ENCODE measurements at places on chromosomes 2 and 18.

DNA sequence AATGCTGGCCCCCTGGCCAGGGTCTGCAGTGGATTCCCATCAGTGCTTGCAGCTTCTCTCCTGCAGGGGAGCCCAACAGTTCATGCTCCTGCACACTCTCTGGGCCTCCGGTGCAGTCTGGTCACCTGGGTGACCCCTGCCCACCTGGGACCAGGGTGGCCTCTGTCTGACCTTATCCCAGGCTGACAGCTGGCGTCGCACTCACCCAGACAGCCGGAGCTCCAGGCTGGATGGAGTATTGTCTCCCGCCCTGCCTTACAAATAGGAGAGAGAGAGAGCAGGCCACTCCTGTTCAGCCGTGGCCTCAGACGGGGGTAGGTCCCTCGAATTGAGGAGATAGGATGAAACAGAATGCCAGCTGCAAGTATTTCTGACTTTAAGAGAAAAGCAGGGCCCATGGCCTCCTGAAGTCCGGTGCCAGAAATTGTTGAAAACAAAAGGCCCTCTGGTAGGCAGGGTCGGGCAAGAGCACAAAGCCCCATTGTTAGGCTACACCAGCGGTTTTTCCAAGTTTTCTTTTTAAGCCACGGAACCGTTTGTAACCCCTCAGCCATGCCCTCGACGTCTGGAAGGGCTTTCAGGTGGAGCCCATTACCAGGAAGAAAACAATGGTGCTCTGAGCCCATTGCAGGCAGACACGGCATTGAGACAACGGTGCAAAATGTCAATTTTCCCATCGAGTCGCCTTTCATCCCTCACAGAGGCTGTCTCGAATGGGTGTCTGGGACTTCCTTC is 258.4 kb downstream of the BCL11A start:
- DNase-seq: no peak

DNA sequence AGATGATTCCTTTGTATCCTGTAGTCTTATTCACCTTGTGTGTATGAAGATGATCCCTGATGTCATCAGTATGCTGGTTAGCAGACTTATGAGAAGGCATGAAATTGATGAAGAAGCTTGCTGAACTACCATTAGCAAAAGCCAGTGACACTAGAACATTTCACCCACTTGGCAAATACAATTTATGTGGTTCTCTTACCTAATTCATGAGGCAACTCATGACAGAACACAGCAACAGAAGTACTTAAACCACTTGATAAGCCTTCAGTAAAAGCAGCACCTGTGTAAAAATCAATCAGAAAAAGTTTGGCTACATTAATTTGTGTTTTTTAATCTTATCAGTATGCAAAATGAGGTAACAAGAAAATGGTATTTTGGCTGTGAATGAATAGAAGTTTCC is 16.8 kb downstream of the SLC39A6 start:
- no peak for DNase-seq

DNA sequence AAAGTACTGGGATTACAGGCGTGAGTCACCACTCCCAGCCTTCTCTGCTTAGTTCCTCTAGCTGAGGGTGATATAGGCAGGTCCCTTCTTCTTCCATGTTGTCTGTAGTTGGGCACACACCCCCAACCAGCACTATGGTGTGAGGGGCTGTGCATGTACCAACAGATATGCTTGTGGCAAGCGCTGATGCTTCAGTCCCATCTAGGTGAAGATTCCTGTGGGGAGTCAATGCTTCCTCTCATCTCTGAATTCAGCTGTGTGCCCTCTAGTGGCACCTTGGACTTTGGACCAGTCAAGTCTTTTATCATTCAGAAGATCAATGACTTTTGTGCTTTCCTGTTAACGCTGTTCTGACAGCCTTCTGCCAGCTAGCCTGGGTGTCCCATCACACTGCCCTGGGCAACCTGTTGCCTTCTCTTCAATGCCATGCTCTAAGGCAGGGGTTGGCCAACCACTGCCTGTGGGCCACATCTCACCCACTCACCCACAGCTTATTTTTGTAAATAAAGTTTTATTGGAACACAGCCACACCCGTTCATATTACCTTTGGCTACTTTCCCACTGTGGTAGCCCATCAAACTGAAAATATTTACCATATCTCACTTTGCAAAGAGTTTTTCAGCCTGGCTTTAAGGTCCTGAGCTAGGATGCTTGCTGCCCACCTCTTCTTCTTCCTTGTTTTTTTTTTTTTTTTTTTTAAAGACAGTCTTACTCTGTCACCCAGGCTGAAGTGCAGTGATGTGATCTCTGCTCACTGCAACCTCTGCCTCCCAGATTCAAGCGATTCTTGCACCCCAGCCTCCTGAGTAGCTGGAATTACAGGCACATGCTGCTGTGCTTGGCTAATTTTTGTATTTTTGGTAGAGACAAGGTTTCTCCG is 51.0 kb downstream of the NPAS2 start:
- DNase-seq: no peak

- no peak for DNase-seq
Observed at GRCh38 chr2:96602330-96602823, 35.7 kb downstream of the KANSL3 start.

GRCh38 chr2:232490221-232491138 is 2.8 kb upstream of the ECEL1 start:
- no peak for DNase-seq

- no peak for DNase-seq
Observed at GRCh38 chr18:6901286-6901926, 171.9 kb downstream of the ARHGAP28 start.

GRCh38 chr2:67215214-67216055 is 181.7 kb upstream of the ETAA1 start:
- peak; percentile 11 for DNase-seq

DNA sequence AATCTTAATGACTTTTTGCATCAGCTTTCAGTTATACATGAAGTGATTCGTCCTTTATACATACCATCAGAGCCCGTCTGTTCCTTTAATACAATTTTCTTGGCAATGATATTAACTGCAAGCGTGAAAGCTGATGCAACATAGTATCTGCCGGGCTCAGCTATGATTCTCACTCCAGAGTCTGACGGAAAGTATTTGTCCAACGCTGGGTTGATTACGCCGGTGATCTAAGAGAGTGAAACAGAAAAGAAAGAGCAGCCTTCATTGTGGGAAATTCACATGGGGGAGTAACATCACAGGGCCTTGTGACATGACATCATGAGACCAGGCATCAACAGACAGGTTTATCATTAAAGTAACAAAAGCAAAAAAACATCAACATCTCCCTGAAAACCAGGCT is 6.2 kb downstream of the ODC1 start:
- no peak for DNase-seq

GRCh38 chr2:185502351-185502750 is 236.3 kb upstream of the FSIP2 start:
- DNase-seq: no peak

DNA sequence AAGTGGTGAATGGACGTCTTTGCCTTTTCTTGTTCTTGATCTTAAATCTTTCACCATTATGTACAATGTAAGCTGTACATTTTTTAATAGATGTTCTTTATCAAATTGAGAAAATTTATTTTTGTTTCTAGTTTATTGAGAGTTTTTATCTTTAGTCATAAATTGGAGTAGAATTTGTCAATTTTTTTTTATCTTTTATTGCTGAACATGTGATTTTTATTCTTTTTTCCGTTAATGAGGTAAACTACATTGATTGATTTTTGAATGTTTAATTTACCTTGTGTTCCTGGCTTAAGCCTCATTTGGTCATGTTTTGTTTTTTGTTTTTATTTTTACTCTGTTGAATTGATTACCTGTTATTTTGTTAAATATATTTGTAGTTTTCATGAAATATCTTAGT is 19.7 kb downstream of the KIAA1328 start:
- DNase-seq: no peak

DNA sequence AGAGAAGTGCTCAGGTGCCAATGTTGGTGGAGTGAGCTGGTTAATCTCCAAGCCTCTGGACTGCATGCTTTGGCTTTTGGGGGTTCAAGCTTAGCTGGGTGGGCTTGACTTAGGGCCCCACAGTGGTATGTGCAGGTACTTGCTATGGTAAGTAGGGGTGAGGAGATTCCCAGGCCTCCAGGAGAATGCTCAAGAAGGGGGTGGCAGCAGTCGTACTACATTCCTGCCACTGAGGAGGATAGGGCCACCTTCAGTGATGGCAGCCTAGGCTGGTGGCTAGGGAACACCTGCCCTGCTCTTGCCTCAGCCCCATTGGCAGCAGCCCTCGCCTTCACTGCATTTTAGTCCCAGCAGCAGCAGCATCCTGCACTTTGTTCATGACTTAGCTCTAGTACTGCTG is 55.6 kb upstream of the MYL1 start:
- DNase-seq: no peak

GRCh38 chr2:120958623-120959366 is 223.1 kb downstream of the GLI2 start:
- DNase-seq: no peak

- DNase-seq: no peak
Observed at GRCh38 chr18:79601234-79601633, 78.4 kb upstream of the CTDP1 start.

DNA sequence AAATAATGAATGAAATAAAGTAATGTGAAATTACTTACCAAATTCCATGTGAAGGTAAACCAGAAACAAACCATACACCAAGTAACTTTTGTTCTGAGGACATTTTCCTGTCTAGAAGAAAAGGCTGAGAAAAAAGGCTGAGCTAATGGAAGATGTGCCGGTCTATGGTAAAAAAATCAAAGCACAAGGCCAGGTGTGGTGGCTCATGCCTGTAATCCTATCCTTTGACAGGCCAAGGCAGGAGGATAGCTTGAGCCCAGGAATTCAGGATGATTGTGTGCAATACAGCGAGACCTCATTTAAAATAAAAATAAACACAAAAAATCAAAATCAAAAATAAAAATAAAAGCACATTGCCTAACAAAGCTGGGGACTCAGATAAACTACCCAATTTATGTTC is 6.7 kb downstream of the ORC4 start:
- DNase-seq: no peak

- no peak for DNase-seq
Observed at GRCh38 chr2:178997477-178997876, 52.5 kb downstream of the CCDC141 start.

- no peak for DNase-seq
Observed at GRCh38 chr2:173300458-173300857, 54.2 kb upstream of the CDCA7 start.

- DNase-seq: no peak
Observed at GRCh38 chr2:163121483-163121882, 282.9 kb upstream of the KCNH7 start.

DNA sequence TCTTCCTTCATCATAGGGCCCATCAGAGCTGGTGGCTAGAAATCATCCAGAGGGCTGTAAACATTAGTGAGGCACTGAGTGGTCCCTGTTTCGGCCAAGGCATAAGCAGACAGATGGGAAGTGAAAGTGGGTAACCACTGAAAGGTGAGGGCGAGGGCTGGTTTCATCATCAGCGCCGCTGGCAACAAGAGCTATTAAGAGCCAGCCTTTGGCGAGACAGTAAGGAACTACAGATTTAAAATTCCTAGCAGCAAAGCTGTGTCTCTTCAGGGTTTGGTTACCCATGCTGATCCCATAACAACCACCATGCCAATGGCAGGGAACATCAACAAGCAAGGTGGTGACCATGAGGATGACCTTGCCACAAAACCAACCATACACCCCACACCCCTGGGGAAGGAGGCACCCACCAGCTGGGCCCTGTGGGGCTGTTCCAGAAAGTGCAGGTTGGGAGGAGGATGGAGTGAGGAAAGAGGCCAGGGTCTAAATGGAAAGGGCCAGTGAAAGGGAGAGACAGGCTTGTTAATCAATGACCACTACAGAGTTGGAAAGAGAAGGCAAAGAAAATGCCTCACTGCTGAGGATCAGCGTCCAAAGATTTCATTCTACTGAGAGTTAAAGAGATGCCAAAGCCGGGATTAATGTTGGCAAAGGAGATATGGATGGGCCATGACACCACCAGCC is 9.0 kb upstream of the SLC20A1 start:
- DNase-seq: no peak

DNA sequence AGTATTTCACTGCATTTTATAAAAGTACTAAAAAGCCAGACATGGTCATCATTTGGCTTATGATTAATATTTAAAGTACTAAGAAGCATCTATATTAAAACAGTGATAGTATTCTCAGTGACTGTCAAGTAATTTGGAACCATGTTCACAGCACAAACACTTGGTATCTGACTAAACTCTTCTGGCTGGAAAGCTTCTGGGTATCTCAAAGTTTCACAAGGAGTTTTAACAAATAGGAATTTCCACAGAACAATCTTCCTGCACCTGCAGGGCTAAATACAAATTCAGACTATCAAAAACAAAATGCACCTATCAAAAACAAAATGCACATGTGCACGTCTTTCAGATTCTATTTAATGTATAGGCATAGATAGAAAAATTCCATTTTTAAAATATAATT is 158.8 kb downstream of the L3MBTL4 start:
- no peak for DNase-seq

GRCh38 chr2:8993196-8993901 is 10.1 kb downstream of the MBOAT2 start:
- no peak for DNase-seq

DNA sequence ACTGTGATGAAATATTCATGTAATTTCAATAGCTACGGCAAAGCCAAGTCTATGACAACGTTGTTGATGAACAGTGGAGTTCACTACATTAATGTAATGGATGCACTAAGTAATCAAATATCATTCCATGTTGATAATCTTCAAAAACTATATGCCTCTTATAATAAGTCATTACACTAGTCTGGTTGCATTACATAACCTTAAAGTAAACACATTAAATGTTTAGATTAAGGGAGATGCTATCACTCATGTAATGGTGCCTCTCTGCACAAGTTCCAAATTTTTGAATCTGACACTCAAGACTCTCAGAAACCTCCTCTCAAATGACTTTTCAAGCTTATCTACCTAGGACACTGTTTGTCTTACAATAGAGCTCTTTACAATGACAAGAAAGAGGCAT is 35.4 kb downstream of the PIEZO2 start:
- DNase-seq: no peak

GRCh38 chr2:55883829-55884228 is 39.8 kb downstream of the EFEMP1 start:
- DNase-seq: no peak

- DNase-seq: no peak
Observed at GRCh38 chr18:36700955-36701354, 127.8 kb downstream of the TPGS2 start.

- DNase-seq: no peak
Observed at GRCh38 chr2:202495230-202495604, 119.1 kb downstream of the BMPR2 start.

- DNase-seq: no peak
Observed at GRCh38 chr2:58601017-58601416, 359.9 kb upstream of the FANCL start.

GRCh38 chr18:58178511-58178910 is 134.5 kb downstream of the NEDD4L start:
- DNase-seq: no peak

DNA sequence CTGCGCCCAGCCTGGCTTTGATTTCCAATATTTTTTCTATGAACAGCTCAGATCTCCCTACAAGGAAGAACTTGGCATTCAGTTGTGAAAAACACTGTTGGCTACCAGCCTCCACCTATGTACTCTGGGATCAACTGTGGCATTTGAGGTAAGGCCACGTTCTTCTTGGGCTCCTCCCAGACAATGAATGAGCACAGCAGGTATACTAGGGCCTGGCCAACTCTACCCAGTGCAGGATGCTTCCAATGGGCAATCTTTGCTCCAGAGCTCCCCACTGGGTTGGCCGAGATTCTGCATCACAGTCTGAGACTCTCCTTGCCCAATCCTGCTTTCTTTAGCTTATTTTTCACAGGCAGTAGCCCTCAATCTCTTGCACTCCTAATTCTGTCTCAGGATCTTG is 75.9 kb downstream of the TMEM131 start:
- DNase-seq: no peak
